HT-29 (cell line): ENCODE measurements at places on chromosomes 7 and 10.
A peak's percentile ranks its signal among the peaks of the same experiment; 100 is the strongest.

GRCh38 chr7:46072722-46073121, 151.7 kb upstream of the IGFBP3 start:
- no peak for DNase-seq

DNA sequence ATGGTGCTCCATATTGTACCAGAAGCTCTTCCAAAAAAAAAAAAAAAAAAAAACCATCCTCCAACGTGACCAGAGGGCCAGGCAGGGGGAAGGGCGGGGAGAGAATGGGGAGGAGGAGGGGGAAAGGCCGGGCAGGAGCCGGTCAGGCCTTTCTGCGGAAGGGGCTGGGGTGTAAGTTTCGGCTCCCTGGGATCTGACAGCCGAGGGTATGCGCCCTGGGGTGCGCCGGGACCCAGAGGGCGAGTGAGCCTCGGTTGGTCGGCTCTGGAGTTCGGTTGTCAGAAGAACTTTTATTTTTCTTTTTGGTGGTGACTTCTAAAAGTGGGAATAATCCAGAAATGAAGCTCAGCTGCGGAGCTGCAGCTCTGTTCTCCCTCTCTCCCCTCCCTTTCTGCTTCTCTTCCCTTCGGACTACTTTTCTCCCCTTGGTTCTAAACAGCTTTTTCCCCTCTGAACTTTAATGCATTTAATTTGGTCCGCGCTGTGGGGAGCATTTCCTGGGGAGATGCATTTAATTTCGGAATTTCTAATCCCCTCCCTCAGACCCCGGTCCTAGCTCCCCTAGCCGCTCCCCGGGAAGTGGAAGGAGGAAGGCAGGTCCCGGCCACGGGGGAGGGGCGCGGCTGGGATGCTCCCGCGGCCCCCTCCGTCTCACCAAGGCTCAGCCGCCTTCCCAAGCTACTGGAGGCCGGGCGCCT, 3.9 kb upstream of the PAX2 start:
- no peak for DNase-seq

DNA sequence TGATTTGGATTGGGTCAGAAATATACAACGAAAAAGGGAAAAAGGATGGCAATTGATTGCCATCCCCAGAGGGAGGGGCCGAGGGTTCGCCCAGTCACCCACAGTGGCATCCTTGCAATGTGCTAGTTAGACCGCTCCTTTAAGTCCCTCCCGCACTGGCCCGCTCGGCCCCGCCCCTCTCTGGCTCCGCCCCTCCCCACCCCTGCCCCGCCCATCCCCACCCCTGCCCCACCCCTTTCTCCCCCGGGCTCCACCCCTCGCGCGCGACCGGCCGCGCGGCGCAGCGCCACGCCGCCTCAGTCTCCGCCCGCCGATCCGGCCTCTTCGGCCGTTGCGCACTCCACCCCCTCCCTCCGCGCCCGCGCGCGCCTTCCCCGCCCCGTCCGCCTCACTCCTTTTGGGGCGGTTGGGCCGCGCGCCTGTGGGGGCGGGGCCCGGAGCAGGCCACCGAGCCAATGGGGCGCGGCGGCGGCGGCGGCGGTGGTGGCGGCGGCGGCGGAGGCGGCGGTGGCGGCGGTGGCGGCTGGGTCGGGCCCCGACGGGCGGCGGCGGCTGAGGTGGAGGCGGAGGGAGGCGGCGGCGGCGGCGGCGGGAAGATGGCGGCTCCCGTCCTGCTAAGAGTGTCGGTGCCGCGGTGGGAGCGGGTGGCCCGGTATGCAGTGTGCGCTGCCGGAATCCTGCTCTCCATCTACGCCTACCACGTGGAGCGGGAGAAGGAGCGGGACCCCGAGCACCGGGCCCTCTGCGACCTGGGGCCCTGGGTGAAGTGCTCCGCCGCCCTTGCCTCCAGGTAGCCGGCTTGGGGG, at the start of gene VKORC1L1:
VKORC1L1 (plus strand) TSS at position 299 of the 806 bp plus-strand sequence; CDS start at position 597, 298 bp downstream.
- DNase-seq, result peak; percentile 96

DNA sequence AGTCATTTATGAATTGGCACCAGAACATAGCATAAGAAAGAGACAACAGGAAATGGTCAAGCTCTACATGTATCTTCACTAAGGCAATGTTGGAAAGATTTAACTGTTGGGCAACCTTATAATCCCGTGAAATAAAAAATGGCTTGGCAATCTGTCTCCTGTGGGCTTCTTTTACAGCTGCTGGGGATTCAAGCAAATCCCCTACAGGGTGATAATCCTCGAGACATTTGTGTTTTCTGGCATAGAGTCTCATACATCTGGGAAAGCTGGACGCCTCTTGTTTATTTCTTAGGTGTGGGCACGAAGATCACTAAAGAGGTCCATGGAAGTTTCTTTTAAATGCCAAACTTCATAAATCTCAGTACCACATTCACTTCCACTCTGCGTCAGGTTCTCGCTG, 82.2 kb upstream of the GPR141 start:
- DNase-seq, result no peak

DNA sequence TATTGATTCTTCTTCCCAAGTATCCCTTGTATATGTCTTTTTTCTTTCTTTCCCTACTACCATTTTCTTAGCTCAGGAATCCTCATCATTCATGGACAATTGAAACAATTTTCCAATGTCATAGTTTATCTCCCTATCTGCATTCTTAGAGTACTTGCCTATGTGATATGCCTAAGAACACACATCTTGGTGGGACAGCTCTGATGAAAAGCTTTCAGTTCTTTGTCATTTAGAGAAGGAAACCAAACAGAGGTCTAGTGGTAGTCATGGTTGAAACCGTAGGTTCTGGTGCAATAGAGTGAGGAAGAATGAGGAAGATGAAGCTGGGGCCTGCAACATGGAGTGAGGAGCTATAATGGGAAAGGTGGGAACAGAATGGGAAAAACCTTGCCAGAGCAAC, 28.2 kb downstream of the TDRD1 start:
- no peak for DNase-seq

GRCh38 chr7:99109108-99110051, 34.5 kb downstream of the SMURF1 start:
- no peak for DNase-seq

GRCh38 chr7:130841416-130841815, 107.4 kb upstream of the KLF14 start:
- DNase-seq, result no peak

DNA sequence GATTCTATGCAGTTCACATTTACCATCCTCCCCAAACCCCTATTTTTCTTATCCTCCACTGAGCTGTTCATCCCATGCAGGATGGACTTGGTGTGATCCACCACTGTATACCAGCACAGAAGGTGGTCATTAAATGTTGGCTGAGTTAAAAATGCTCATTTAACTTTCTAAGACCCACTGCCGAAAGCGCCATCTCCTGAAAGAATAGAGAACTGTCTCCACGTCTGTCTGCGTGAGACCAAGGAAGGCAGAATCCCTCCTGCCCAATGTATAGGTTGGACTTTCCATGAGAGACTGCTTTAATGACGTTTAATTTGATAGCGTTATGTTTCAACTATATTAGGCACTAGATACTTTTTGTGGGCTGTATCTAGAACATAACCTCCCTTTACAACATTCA, 124.3 kb downstream of the GPAM start:
- no peak for DNase-seq

DNA sequence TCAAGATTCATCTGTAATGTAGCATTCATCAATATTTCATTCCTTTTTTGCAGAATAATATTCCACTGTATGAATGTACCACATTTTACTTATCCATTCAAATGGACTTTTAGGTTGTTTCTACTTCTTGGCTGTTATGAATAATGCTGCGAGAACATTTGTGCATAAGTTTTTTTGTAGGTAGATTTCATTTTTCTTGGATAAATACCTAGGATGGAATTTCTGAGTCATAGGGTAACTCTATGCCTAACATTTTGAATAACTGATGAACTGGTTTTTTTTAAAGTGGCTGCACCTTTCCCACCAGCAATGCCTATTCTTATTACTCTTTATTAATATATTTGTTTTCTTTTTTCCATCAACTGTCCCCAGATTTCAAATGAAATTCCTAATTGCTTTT, 9.1 kb upstream of the XPNPEP1 start:
- DNase-seq, result no peak
